8988T (cell line): ENCODE measurements at places on chromosomes 7 and 10.

DNA sequence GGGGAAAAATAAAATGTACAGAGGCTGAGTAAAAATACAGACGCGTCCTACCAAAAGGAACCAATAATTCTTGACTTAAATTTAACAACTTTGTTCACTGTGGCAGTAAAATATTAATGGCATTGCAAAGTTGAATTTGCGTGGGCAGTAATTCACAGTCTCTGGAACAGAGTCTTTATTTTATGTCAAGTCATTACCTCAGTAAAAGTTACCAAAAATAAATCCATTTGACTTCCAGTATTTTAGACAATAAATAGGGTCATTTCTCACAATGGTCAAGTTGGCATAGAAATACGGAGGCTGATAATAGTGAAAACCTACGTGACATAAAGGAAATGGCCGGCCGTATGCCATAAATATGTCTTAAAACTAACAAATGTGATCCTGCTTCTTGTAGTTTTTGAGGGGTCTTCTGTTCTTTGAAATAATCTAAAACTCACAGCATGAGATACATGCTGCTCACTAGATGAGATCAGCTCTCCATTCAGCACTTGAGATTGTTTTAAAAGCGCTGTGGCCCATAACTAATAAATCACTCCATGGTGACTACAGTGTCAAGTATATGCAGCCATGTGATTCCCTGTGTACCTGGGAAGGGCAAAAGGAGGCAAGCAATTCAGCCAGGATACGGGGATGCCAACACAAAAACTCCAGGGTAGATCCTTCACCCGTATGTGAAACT lies 75.3 kb downstream of the DOCK4 start:
- DNase-seq = no peak

- DNase-seq = no peak
Observed at GRCh38 chr7:106023369-106024322, 60.6 kb downstream of the CDHR3 start.

DNA sequence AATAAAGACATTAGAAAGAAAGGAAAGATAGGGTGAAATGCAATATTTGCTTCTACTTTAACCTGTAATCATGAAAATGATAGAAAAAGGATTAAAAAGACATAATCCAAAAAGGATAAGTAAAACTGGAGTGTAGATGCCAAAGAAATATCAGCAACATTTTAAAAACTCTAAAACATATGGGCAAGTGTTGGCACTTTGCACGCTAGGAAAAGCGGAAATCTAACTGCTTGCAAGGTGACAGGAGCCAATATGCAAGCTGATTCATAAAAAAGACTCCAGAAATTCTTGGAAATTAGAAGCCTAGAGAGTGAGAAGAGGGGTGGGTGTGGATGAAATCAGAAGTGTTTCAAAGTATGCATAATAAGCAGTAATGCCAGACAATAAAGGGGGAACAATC lies 161.1 kb downstream of the SEMA3E start:
- DNase-seq = no peak

GRCh38 chr7:40623863-40624262 lies 489.1 kb downstream of the SUGCT start:
- no peak for DNase-seq

- DNase-seq = no peak
Observed at GRCh38 chr7:93636276-93636675, 61.8 kb upstream of the CALCR start.

DNA sequence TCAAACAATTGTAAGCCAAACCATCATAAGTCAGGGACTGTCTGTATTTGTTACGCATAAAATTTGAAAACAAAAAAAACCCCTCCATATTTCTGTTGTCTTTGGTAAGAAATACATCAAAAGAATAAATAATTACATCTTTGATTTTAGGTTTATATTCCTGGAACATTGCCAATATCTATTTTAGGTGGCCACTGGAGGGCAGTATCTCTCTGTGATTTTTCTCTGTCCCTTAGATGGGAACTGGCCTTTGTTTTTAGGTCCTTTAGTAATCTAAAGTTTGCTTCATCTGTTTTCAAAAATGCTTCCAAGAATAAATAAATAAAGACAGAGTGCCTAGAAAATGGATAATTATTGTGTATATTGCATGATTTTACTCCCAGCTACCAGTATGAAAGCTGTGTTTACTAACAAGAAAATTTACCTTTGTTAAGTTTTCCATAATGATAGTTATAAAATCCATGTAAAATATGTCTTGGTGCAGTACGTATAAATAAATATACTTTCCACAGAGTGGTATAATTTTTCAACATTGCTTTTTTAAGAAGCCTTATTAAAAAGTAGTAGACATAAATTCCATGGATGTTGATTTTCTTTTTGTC lies 64.2 kb downstream of the PHYHIPL start:
- DNase-seq = no peak

- no peak for DNase-seq
Observed at GRCh38 chr7:67683628-67684027, 687.0 kb downstream of the TYW1 start.

DNA sequence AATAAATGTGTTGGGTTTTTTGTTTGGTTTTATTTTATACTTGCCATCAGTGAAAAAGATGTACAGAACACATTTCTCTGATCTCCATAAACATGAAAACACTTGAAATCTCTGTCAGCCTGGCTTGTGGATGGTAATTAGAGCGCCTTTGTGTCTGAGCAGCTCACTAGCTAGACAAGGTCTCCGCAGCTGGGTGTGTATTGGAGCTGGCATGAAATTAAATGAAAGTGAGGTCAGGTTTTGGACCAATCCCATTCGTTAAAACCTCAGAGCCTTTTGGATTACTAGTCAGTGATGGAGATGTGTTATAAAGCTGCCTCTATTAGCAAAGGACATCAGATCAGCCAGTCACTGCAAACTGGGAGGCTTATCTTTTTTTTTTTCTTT lies 2.7 kb downstream of the FRAT1 start:
- DNase-seq = no peak

- no peak for DNase-seq
Observed at GRCh38 chr7:87156709-87157108, 4.5 kb downstream of the DMTF1 start.

GRCh38 chr7:36283181-36283580 lies 106.5 kb upstream of the ANLN start:
- DNase-seq = no peak

GRCh38 chr10:124496620-124497019 lies 35.0 kb downstream of the LHPP start:
- DNase-seq = no peak

GRCh38 chr10:93383562-93383981 lies 98.6 kb downstream of the MYOF start:
- DNase-seq = peak; percentile 30

DNA sequence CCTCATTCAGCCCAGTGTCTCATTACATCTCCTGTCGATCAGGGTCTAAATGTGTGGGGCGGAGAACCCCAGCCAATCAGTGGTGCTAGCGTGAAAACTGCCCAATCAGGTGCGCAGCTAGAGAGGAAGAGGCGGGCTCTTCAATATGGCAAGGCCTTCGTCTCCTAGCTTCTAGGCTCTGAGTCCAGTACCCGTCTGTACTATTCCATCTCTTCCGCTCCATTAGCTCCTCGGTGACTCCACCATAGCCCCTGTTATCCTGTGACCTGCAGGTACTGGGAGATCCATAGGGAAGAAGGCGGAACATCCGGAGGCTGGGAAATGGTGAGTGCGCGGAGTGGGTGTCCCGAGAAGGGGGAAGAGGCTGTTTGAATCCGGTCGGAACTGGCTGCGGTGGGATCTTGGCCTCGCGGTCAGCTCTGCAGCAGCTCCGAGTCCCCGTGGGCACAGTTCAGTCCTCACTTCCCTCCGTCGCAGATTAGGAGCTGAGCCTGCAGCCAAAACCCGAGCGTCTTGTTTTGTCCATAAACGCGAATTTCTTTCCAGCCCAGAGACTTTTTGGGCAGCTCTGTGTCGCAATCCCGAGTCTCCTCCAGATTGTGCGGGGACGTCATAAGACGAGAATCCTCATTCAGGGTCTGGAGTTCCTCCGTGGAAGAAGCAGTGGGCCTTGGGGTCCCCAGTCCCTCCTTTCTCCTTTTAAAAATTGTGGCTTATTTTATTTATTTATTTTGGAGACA lies at the start of gene ZNF727:
Gene ZNF727, plus strand, starts transcription at position 134 of the 740 bp plus-strand sequence. Its CDS starts 188 bp downstream, at position 322.
- DNase-seq = no peak

DNA sequence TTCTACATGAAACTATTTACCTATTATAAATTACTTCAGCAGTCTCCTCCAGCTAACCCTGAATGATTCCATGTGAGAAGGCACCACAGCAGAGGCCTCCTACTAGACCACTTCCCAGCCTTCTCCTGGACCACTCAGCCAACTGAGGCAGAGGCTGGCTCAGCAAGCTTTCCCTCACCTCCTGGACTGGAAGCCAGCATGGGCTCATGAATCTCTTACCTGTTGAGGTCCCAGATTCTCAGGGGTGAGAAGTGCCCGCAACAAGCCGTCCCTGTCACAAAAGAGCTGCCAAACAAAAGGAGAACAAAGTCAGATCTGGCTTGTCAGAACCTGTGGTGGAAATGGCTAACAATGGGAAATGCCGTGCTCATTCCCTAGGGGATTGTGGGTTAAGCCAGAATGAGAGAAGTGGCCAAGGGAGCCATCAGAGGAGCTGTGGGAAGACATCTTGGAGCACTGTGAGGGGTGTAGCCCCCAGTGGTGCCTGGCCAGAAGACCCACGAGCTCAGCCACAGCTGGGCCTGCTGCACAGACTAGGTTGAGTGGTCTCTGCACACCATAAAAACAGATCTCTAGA lies 36.5 kb downstream of the DPCD start:
- DNase-seq = no peak

DNA sequence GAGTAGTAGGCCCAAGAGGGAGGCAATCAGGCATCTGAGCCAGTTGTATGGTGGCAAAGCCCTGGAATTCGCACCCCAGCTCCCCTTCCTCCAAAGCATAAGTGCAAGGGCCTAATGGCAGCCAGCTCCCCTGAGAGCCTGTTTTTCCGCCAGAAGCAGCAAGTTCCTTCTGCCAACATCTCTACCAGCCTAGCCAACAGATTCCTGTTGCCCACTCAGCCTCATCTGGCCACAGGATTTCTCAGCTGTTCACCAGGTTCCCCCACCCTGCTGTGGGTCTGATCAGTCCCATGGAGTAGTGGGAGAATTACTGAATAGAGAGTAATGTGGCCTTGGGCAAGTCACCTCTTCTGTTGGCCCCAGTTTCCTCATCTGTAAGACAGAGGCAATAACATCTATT lies 186.2 kb upstream of the PDE1C start:
- DNase-seq = no peak

- no peak for DNase-seq
Observed at GRCh38 chr7:3206771-3207191, 94.3 kb upstream of the SDK1 start.

DNA sequence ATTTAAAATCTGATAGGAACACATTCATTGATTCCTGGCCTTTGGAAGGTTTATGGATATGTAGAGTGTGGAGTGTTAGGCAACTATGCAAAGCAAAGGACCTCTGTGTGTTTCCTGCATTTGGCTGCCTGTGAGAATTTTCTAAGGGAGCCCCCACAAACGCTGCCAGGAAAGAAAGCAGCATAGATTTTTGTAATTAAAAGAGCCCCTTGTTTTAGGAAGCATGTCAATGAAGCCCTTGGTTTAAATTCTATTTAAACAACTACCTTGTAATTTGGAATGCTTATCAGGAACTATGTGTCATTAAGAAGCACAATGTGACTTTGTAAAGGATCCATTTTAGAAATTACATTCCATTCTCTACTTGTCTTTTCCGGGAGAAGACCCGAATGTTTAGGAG lies 742.5 kb downstream of the NXPH1 start:
- DNase-seq = no peak

- no peak for DNase-seq
Observed at GRCh38 chr7:32892521-32893206, 1.1 kb upstream of the KBTBD2 start.

GRCh38 chr10:62691336-62691735 lies 113.2 kb upstream of the ADO start:
- DNase-seq = no peak

GRCh38 chr10:78150756-78151155 lies 117.1 kb downstream of the RPS24 start:
- DNase-seq = no peak

DNA sequence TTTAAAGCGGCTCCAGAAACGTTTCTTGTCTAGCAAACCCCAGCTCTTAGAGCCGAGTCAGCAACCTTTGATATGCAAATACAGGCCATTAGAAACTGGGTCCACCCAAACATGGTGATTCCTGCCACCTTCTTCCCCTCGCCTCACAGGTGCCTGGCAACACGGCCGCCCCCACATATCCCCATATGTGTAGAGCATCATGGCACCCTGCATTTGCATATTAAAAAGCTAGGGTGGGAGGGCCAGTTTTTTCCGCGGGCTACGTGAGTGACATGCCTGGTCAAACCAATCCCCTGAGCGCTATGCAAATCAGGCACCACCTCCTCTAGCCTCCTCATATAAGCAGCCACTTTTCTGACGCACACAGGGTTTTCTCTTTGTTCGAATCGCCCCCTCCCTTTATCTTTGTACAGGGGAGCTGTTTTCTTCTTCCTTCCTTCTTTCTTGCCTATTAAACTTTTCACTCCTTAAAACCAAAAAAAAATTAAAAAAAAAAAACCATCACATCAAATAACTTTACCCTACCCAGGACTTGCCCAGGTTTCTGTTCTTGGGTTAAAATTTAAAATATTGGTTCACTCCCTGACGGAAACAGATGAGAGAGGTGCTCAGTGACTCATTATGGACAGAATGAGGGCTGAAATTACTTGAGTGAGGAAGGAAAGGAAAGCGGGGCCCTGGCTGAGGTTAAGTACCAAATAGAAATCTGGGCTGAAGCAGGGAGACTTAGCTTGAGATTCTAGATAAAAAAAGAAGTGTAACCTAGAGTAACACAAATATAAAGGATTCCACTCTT lies 59.8 kb downstream of the COA1 start:
- no peak for DNase-seq
